ENCODE measurements at places on chromosomes 1 and 21.

GRCh38 chr1:248792342-248792741 lies 33.4 kb downstream of the SH3BP5L start:
- DNase-seq: no peak

DNA sequence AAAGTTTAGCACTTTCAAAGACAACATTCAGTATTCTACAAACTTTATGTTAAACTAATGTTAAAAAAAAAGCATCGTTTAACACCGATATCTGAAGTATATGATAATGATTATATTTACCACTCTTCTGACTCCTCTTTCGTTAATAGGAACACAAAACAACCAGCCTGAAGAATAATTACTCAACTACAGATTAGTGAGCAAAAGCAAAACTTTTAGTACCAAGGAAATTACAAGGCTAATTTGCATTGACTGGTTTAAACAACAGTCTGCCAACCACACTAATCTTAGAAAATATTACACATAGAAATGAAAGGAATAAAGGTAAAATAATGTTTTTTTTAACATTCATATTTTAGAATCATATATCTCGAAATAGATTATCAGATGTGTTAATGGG lies 500.7 kb downstream of the LMO4 start:
- no peak for DNase-seq

DNA sequence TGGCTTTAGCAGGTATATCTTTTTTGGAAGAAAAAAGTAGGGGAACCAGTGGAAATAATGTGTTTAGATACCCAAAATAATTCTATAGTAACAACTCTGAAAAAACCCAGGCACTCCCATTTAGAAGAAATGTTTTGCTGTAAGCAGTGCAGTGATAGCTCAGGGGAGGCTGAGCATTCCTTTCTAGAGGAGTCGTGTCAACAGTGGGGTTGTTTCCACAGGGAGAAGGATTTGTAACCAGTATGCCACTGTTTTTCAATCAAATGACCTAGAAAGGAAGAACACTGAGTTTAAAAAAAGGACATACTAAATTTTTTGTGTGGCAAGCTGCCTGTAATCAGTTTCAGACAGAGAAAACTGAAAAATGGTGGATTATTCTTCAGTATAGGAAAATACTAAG lies 2.4 kb downstream of the PGD start:
- DNase-seq: no peak

DNA sequence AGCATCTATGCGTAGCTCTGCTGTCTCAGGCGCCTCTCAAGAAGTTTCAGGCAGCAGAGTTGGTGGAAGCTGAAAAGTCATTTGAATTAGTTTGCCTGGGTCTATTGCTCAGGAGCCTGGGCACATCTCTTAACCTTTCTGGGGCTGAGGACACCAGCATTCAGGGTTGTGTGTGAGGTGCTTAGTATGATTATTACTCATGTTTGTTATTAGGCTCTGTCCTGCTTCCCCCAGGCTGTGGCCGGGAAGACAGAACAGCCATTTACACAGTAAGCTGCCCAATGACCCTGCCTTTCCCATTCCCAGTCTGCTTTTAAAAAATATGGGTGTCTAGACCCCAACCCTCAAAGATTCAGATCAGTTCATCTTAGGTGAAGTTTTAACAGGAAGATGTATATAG lies 53.9 kb upstream of the CACNA1E start:
- no peak for DNase-seq

DNA sequence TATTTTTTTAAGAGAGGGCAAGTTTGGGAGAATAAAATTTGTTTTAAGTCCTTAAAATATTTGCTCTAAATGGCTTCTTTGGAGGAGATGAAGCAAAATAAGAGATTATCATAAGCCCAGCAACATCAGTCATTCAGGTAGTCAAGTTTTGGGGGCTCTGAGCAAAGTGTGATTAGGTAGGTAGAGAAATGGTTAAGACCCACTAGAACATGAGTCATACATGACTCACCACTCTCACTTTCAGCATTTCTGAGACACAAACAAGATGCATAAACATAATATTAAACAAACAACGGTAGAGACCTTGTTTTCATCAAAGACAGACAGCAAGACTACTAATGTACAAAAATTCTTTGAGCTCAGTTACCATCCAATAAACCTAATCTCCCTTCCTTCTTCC lies 272.2 kb downstream of the LMO4 start:
- DNase-seq: no peak

- no peak for DNase-seq
Observed at GRCh38 chr1:152928671-152929070, 18.3 kb upstream of the SPRR5 start.

DNA sequence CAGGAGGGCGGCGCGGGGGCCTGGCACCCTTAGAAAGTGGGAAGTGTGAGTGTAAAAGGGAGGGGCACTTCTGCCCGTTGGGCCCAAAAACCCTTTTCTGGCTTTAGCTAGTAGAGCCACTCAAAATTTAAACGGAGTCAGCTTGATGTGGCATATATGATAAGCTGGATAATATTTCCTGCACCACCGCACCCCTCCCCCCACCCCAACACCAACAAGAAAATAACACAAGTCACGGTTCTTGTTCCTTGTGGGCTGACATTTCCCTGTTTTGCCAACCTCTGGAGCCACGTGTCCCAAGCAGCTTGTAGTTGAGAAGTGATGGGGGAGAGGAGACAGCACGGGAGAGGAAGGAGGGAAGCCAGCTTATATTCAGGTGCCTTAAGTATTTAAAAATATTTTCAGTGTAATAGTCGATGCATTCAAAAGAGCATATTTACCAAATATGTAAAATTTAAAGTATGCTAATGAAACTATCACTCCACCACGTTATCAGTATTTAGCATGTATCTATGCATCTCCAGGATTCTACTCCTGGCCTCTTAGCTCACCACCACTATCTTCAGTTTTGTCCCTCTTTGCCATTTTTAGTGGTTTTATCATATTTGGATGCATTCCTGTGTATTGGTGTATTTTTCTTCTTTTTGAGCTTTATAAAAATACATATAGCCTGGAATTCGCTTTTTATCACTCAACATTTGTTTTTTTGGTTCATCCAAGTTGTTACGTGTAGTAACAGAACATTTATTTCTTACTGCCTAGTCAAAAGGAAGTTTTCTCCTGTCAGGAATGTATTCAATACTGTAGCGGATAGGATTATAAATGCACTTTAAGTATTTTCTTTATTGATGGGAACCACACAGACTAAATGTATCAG lies 773 bp upstream of the DDX59 start:
- DNase-seq: no peak

DNA sequence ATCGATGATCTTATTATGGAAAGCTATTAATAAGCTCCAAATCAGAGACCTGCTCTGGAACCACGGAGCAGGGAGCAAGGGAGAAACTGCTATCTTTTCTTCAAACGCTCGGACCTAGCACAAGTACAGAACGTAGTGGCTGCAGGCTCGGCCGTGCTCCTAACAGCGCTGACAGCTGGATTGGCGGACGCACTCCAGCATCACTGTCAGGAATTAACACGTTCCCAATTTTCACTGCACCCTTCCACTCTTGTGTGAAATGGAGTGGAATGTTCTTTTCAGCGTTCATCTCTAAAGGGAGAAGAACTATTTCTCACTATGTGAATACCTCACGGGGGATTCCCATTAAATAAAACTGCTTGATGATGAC lies 106.9 kb downstream of the ZNF281 start:
- no peak for DNase-seq

GRCh38 chr21:14943616-14944015 lies 121.2 kb downstream of the NRIP1 start:
- DNase-seq: no peak

GRCh38 chr1:113965703-113966412 lies 13.4 kb upstream of the OLFML3 start:
- no peak for DNase-seq

- DNase-seq: no peak
Observed at GRCh38 chr1:61332796-61333195, 250.4 kb downstream of the NFIA start.

DNA sequence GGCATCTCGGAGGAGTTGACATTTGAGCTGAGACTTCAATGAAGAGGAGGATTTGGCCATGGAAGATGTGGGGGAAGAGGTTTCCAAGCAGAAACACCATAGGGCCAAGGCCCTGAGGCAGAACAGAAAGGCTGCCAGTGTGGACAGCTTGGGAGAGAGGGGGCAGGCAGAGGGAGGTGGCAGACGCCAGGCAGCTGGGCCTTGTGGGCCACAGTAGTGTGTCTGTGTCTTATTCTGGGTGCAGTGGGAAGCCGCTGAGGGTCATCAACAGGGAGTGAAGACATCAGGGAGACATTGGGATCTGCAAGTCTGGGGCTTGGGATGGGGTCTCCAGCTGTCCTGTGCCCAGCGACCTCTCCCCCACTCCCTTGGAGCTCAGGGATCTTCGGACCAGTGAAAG lies 96.8 kb downstream of the LACTBL1 start:
- DNase-seq: no peak

DNA sequence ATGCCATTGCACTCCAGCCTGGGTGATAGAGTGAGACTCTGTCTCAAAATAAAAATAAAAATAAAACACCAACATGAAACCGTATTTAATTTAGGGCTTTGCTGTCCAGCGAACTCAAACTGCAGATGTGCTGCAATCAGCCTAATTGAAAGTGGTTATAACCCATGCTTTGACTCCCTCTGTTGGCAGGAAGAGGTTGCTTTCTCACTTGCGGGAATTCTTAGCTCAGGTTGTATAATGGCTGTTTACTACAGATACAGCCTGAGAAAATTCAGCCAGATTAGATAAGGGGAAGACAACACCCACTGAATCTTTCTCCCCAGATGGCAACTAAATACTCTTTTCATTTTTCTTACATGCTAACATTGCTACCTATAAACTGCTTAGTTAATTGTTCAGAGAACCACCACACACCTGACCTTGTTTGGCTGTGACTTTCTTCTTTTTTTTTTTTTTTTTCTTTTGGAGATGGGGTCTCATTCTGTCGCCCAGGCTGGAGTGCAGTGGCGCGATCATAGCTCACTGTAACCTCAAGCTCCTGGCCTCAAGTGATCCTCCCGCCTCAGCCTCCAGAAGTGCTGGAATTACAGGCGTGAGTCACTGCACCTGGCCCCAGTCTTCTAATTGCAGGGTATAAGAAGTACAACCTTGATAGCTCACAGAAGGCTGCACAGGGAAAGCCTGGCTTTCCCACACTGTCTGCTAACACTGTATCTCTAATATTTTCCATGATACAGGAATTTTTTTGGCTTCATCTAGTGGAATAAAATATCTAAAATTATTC lies 34.6 kb downstream of the DNTTIP2 start:
- DNase-seq: no peak

DNA sequence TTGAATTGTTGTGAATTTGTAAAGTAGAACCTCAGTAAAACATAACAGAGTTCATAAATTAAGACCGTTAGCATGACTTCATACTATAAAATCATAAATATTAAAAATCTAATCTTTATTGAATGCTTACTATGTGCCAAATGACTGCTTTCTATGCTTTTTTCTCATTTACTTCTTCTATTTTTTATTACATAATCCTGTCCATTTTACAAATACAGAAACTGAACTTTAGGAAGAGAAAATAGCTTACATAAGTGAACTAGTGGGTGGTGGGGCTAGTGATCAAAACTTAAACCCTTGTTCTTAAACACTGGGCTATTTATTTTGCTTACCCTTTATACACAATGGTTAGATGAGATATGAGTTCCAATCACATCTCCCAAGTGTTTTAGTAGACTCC lies 122.3 kb downstream of the ZC3H11B start:
- DNase-seq: no peak

DNA sequence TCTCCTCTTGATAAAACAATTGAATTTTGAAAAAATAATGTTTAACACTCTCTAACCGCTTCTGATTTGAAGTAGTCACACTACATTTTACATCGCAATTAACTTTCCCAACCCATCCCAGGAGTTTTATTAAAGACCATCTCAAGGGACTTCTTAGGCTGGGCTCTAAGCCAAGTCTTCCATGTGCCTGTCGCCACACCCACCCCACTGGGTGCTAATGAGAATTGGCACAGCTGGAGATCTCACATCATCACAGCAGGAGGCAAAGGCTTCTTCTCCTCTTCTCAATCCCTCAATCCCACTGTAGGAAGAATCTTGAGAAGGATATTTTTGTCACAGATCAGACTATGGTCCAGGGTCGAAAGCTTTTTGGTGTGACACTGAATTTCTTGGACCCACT lies 328.9 kb downstream of the NUF2 start:
- no peak for DNase-seq

DNA sequence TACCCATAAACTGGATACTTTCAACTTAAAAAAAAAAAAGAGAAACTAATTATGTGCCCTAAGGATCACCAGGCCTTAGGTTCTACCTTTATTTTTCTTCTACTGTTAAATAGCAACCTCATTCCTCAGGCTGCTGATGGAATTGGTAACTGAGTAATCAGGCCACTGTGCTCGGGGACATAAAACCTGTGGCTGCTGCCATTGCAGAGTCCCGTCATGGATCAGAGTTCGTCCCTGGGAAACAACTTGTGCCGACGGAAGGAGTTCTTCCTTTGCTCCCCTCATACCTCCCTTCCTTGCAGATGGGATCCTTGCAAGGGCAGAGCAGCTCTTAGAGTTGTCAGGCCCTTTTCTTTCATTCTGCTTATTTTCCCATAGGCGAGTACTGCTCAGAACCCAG lies 123.6 kb downstream of the PBX1 start:
- no peak for DNase-seq

- DNase-seq: no peak
Observed at GRCh38 chr1:85158910-85159309, 41.9 kb downstream of the SYDE2 start.

DNA sequence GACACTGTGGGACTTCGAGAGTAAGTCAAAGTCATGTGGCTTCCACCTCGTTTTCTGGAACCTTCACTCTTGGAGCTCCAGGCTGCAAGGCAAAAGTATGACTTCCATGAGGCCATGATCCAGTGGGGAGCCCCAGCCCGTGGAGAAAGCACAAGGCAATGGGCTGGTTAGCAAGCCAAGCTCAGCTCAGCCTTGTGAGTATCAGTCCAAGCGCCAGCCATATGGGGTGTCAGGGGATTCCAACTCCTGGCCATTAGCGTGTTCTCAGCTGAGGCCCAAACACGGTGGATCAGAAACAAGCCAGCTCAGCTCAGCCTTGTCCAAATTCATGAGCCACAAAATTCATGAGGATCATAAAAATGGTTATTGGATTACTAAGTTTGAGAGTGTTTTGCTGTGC lies 261.0 kb downstream of the RHOU start:
- DNase-seq: no peak

DNA sequence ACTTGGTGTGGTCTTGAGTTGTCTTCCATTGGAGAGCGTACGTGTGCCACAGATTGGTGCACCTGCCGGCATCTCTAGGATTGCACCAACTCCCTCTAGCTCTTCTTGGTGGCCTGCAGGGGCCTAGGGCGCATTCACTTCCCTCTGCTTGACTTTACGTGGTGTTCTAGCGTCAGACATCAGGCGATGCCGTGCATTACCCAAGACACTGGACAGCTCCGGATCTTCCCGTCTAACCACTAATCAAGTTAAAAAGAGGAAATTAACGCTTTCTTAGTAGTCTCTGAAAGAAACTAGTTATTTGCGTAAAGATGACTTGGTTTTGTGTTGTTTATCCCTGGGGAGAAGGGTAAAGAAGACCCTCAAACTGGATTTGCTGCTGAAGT lies 510 bp upstream of the IL10RB start:
- DNase-seq: no peak

GRCh38 chr1:58412071-58412580 lies 134.4 kb downstream of the OMA1 start:
- no peak for DNase-seq

- DNase-seq: no peak
Observed at GRCh38 chr1:25338986-25339385, 852 bp downstream of the TMEM50A start.

- no peak for DNase-seq
Observed at GRCh38 chr21:32653326-32653901, 41.2 kb upstream of the CFAP298 start.

GRCh38 chr1:29145739-29146437 lies 22.2 kb upstream of the TMEM200B start:
- no peak for DNase-seq

Data from RWPE2 (cell line).